ENCODE measurements at places on chromosomes 16 and 17.

- no peak for DNase-seq
Measured at GRCh38 chr17:33375103-33375502, 82.0 kb upstream of the ASIC2 start.

- no peak for DNase-seq
Measured at GRCh38 chr16:15752717-15753488, 102.9 kb downstream of the NDE1 start.

- DNase-seq = no peak
Measured at GRCh38 chr16:35177851-35178250, 1718.4 kb downstream of the TP53TG3F start.

DNA sequence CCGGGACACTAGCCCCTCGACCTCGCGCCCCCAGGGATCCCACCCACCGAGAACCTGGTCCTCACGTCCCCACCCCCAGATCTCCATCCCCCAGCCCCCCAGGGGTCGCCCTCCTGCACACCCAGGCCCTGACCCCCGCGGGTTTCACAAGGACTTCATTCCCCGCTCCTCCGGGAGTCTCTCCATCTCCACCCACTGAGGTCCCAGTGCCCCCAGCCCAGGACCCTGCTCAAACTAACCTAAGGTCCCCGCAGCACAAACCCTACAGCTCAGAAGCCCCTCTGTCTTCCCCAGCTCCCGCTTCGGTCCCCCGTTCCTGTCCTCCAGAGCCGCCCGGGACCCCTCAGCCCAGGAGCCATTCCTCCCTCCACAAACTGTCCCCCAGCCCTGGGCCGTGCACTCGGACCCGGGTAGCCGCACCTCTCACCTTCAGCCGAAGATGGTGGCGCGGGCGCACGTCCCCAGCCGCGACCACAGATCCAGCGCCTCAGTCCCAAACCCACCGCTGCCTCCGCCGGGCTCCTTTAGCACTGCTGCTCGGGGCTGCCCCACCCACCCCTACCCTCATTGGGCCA is at the start of gene MYH10:
TSS of gene MYH10 (minus strand) at position 499 of the 575 bp plus-strand sequence. CDS start 7,479 bp downstream, outside the sequence.
- DNase-seq = no peak

- DNase-seq = no peak
Measured at GRCh38 chr16:80577485-80578280, 36.9 kb downstream of the DYNLRB2 start.

DNA sequence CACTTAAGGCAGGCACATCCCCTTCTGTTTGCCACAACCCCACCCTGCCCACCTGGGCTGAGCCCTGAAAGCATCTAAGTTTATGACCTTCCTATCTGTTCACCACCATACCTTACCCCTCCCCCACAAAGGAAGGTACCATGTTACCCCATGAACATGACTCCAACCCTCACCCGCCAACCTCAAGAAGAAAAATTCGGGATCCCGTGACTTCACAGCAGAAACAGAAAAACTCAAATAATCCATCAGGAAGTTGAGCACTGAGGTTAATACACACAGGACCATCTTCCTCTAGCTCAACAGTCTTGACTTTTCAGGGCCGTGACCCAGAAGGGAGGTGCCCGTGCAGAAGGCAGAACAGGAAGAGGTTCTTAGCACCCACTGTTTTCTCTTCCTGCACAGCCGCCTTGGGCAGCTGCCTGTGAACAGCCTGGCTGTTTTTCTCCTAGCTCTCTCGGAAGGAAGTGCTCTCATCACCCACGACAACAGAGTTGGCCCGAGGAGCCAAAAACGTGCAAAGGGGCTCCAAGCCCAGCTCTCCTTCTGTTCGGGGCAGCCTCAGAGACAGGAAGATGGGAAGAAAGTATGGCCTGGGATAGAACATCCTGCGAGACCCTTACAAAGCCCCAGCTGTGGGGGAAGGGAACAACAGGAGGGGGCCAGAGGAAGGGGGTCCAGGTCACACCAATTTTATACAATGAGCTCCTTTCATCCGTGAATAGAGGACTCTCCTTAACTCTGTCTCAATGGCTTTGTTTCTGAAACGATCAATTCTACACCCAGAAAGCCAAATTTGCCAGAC is 101.1 kb downstream of the XYLT1 start:
- no peak for DNase-seq

- no peak for DNase-seq
Measured at GRCh38 chr17:2911755-2912111, 115.5 kb downstream of the RAP1GAP2 start.

DNA sequence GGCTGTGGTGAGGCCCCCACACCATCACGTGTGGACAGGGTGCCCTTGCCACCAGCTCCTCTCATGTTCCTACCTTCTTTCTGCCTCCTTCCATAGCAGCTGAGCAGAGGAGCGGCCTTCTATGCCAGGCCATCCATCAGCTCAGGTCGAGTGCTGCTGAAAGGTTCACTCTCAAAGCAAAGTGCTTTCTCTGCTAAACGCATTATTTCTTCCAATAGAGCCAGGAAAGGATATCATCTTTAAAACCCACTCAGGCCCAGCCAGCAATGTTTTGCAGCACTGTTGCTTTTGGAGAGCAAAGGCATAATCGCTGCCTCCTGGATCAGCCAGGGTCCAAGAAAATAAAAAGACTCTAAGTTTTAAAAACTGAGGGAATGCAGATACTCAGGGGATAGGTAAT is 54.9 kb upstream of the GPRC5B start:
- DNase-seq = no peak

DNA sequence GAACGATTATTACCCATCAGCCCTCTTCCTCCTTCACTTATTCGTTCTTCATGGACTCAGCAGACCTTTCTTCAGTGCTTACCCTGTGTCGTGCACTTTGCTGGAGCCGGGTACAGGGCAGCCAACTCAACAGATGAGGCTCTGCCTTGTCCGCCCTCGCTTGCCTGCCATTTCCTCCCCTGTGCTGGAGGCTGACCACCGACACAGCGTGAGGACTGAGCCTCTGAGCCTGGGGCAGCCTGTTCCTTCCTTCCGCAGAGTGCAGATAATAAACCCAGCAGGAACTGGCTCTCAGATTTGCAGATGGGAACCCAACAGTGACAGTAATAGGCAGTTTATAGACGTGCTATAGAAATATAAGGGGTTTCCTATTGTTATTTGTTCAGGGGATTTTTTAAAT is 7.0 kb upstream of the SLC39A11 start:
- no peak for DNase-seq

DNA sequence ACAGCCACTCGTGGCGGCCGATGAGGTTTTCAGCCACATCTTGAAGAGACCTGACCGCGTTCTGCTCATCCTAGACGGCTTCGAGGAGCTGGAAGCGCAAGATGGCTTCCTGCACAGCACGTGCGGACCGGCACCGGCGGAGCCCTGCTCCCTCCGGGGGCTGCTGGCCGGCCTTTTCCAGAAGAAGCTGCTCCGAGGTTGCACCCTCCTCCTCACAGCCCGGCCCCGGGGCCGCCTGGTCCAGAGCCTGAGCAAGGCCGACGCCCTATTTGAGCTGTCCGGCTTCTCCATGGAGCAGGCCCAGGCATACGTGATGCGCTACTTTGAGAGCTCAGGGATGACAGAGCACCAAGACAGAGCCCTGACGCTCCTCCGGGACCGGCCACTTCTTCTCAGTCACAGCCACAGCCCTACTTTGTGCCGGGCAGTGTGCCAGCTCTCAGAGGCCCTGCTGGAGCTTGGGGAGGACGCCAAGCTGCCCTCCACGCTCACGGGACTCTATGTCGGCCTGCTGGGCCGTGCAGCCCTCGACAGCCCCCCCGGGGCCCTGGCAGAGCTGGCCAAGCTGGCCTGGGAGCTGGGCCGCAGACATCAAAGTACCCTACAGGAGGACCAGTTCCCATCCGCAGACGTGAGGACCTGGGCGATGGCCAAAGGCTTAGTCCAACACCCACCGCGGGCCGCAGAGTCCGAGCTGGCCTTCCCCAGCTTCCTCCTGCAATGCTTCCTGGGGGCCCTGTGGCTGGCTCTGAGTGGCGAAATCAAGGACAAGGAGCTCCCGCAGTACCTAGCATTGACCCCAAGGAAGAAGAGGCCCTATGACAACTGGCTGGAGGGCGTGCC is 30.1 kb downstream of the CIITA start:
- no peak for DNase-seq

GRCh38 chr17:49204516-49204915 is 5.9 kb downstream of the GNGT2 start:
- DNase-seq = no peak

- DNase-seq = no peak
Measured at GRCh38 chr16:89890886-89891657, 17.7 kb downstream of the TCF25 start.
